ENCODE measurements at places on chromosomes 7 and 10. TPM values are rescaled to one million over a fixed set of nuclear protein-coding genes. Genes with fewer than 3 reads are reported as not detected.

The DYDC2 gene
- not detected for total RNA-seq

The GPR146 gene
- 17.3 TPM for total RNA-seq

The SLC13A1 gene
- not detected for total RNA-seq

The ANK3 gene
- 21.1 TPM for total RNA-seq

The AOAH gene
- 0.93 TPM for total RNA-seq

The FUOM gene
- total RNA-seq = 6.8 TPM

The CYP26C1 gene
- 0.31 TPM for total RNA-seq

The PHKG1 gene
- total RNA-seq = 1.9 TPM

The C10orf53 gene
- total RNA-seq = not detected

The TMEM184A gene
- total RNA-seq = 0.15 TPM

The CPVL gene
- 23.2 TPM for total RNA-seq

The MAD1L1 gene
- total RNA-seq = 37.5 TPM

The CCL24 gene
- total RNA-seq = not detected

The HABP2 gene
- not detected for total RNA-seq

The RP9 gene
- total RNA-seq = 11.7 TPM

The EGR2 gene
- total RNA-seq = 0.52 TPM

The LIPJ gene
- total RNA-seq = not detected

The TAF3 gene
- total RNA-seq = 10.1 TPM

The ASB10 gene
- total RNA-seq = not detected

The SLC18A2 gene
- total RNA-seq = 0.85 TPM

The RAB18 gene
- 75.4 TPM for total RNA-seq

The LRRC4 gene
- not detected for total RNA-seq

The PRXL2A gene
- total RNA-seq = 26.4 TPM

The PLAC9 gene
- 21.0 TPM for total RNA-seq

The ASAH2 gene
- total RNA-seq = 0.59 TPM

The OPN4 gene
- not detected for total RNA-seq

The HOXA9 gene
- not detected for total RNA-seq

The PON1 gene
- total RNA-seq = not detected

The RPEL1 gene
- not detected for total RNA-seq

The CHN2 gene
- total RNA-seq = 15.3 TPM

The HOXA3 gene
- total RNA-seq = 6.4 TPM

All from gastroesophageal sphincter (tissue), 4 donors.